G401 (cell line): ENCODE measurements at places on chromosomes 12 and 14.
A peak's percentile ranks its signal among the peaks of the same experiment; 100 is the strongest.

- peak; percentile 90 for DNase-seq
These were observed at the start of gene GPR68 for GRCh38 chr14:91244501-91244901. Gene GPR68 (minus strand): TSS chr14:91244704. CDS start chr14:91235050, 9,654 bp downstream.

- DNase-seq, result peak; percentile 22
These were observed 214.8 kb downstream of the CHST11 start for GRCh38 chr12:104671409-104672095.

GRCh38 chr14:104936361-104937155 lies 11.9 kb downstream of the PLD4 start:
- DNase-seq, result no peak

DNA sequence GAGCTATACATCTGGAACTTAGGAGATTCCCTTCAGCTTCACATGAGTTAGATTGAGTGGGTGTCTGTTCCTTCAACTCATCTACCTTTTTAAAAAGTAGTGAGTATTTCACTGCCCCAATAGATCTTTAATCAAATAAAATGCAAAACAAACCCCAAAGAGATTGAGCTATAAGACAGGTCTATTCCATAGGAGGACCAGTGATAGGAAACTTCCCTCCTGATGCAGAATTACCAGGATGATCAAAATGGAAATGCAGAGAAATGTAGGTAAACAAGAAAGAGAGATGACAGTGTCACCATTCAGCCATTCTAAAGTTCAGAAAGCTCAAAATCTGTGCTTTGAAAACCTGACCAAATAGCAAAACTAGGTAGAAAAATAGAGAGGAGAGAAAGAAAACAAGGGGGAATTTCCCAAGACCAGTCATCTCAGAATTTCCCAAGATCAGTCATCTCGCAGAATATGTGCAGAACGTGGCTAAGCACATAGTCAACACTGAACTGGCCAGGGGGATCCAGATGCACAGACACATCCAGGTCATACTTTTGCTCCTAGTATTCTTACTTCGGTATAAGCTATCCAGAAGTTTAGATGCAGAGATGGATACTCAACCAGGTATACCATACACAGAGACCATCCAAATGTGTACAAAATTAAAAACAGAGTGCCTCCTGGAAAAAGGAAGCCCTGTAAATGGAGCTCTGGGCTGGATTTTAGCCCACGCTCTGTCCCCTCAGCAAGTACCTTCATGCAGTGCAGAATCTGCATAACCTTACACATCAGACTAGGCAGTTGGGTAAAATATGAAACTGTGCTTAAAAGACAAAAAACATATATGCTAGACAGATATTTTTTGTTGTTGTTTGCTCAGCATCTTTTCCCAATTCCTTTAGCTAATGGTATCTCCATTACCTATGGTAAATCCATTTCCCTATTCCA lies 27.4 kb downstream of the SLC41A2 start:
- DNase-seq, result no peak

GRCh38 chr12:76860256-76860655 lies 18.6 kb downstream of the CSRP2 start:
- DNase-seq, result no peak

GRCh38 chr12:3468836-3469235 lies 22.2 kb upstream of the PRMT8 start:
- DNase-seq, result no peak

- DNase-seq, result no peak
These were observed 1360.0 kb downstream of the AACS start for GRCh38 chr12:126425264-126425663.

GRCh38 chr12:15636060-15636890 lies 152.9 kb downstream of the EPS8 start:
- DNase-seq, result no peak

GRCh38 chr14:80127466-80127865 lies 83.8 kb downstream of the DIO2 start:
- no peak for DNase-seq

DNA sequence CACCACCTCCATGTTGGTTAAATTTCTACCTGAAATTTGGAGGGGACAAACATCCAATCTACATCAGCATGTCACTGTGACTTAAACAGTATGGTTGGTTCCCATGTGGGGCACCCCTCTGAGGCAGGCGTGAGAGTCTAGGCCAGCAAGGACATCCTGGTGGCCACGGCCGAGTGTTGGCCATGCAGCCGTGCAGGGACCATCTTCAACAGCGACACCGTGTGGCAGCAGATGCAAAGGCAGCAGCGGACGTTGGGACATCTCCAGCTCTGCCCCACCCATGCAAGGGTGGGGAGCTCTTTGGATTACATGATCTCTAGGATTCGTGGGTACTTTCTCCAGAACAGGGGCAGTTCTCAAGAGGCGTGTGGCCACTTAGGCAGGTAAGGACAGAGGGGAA lies 49.8 kb downstream of the NOC4L start:
- no peak for DNase-seq

- DNase-seq, result no peak
These were observed 951.2 kb downstream of the FLRT2 start for GRCh38 chr14:86481104-86481503.

DNA sequence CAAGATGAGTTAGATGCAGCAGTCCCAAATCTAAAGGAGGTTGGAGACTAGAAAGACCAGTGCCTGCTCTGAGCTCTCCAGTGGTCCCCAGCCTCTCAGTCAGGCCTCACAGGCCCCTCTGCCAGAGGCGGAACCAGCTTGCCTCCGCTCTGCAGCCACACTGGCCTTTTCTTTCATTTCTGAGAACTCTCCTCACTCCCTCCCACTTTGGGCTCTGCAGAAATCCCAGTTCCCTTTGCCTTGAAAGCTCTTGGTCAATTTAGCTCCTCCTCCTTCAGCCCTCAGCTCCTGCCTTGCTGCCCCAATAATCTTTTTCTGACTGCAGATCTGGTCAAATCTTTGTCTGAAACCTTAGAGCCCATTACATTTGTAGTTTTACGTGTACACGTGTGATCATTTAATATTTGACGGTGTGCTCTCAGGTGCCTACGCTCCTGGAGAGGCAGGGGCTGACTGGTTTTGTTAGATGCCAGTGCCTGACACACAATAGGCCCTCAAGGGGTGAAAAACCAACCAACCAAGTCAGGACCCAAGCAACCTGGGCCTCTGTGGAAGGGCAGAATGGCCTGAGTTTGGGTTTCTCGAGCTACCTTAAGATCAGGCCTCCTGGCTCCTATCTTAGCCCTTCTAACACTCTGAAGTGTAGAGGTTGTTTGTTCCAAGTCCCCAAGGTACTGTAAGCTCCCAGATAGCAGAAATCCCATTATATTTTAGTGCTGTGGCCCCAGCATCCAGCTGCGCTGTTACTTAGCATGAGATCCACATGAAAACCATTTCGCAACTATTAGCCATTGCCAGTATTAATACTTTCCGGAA lies 1.1 kb upstream of the NUDT4 start:
- peak; percentile 40 for DNase-seq

DNA sequence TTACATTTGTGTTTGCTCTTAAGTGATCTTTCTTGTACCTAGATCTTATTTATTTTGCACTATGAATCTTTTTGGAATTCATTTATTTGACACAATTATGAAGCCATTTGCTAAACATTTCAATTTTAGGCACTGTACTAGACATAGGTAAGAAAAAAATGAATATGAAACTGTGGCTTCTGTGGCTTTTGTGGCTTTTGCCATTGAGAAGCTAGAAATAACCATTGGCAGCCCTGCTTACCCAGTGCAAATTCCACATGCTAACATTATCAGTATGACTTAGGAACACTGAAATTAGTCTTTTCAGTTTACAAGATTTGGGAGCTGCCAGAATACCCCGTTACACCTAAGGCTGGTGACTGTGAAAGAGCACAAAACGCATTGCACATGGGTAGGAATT lies 60.1 kb downstream of the FSCB start:
- no peak for DNase-seq

DNA sequence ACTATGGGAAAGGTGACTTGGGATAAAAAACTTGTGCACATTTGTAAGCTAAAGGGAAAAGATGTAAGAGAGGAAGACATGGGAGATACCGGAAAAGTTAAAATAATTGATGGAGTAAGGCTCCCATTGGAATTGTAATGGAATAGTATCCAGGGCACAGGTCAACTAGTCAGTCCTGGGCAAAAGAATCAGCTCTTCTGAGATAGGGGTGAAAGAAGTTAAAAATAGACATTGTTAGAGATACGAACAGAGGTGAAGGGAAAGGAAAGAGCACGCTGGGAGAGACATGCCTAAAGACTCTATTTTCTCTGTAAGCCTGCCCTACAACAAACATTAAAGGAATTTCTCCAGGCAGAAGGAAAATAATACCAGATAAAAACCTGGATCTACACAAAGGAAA lies 101.6 kb downstream of the SLC41A2 start:
- no peak for DNase-seq

DNA sequence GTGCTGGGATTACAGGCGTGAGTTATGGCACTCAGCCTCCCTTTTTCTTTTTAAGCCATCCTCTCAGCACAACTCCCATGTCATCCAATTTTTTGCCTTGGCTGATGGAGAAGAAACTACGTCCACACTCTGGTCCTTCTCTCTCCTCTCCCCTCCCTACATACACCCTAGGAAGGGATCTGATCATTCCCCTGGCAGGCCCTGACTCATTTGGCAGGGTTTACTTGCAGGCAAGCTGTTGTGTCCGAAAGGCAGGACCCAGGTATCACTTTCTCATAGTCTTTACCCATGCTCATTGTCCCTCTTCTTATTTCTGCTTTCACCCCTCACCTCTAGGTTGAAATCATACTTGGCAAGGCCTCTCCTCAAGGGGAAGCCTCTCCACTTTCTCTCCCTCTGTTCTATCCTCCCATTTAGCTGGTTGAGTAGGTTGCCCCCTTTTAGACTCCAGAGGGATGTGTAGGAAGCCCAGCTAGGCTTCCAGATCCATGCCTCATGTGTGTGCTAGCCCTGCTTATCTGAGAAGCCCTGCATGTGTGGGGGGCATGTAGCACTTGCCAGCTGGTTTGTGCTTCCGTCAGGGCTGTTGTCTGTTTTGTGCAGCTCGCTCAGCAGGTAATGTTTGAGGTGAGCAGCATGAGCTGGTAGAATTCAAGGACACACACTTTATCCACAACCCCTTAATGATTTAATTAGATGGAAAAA lies 14.8 kb downstream of the GPR19 start:
- peak; percentile 82 for DNase-seq

DNA sequence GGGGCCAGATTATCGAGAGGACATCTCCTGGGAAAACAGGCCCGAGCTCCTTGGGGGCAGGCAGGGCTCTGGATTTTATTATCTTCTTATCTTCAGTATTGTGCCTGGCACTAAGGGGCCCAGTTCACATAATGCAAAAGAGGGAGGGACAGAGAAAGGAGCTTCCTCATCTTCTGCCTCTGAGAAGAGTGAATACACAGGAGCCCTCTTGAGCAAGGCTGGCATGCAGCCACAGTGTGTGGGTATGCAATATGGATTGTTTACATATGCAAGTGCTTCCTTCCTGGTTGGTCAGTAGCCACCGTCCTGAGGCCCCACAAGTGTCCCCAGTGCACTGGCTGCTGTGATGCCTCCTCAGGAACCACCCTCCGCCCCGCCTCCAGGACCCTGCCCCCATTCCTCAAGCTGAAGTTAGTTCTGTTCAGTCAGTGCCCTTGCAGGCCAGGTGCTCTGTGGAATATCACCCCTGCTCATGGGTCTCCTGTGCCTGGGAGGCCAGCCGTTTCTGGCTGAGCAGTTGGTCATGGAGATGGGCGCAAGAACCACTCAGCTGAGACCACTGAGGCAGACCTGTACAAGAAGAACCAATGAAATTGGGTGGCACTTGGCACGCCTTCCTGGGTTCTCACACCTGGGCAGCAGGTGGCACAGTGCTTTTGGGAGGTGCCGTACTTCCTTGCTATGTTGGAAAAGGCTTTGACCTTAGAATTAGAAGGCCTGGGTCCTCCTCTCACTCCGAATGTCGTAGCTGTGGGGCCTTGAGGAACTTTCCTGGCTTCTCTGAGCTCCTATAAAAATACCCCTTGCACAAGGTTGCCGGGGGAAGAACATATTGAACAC lies 35.1 kb upstream of the ACTN1 start:
- no peak for DNase-seq

GRCh38 chr12:47282206-47282605 lies 202.4 kb upstream of the AMIGO2 start:
- no peak for DNase-seq

DNA sequence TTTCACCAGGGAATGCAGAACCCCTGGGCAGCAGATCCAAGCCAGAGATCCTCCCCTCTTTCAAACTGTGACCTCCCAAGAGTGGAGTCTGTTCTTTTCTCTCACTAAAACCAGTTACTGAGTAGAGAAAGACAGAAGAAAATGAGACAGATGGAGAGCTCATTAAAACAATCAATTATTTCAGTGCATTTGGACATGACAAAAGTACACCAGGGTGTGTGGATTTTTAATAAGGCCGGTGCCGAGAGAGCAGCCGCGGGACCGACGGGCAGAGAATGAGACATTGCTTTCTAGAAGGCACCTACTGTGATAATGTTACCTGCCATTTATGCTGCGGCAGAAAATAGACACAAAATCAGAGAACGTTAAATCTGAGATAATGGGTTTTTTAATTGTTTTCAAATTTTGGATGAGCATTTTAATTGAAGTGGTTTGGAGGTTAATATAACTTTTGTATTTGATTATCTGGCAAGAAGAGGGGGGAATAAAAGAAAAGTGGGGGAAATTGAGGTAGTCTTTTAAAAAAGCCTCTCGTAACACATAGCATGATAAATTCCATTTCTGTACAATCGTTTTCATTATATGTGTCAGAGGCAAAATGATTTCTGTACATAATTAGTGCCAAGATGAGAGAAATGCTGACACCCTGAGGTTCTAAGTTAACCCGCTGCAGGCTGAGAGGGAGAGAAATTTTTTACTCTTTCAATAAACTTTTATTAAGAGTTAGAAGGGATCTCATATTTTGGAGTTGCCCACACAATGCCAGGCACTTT lies 70.8 kb downstream of the HSPB8 start:
- DNase-seq, result no peak

GRCh38 chr12:125470838-125471783 lies 405.9 kb downstream of the AACS start:
- DNase-seq, result no peak
